ENCODE measurements at places on chromosomes 5 and 9.
A peak's percentile ranks its signal among the peaks of the same experiment; 100 is the strongest.

DNA sequence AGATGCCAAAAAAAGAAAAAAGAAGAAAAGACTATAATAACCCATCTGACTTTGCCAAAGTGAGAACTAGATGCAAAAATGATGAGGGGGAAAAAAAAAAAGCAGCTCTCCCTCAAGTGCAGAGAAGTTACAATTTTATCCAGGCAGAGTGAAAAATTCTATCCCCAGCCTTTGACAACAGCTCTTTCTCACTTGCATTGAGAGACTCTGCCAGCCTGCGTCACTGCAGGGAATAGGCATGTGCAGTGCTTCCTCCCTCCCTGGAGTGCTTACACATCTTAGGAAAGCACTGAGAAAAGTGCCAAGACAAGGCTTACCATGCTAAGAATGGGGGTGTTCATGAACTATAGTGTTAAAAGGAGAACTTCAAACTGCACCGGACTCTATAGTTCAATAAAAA, 418.6 kb upstream of the TYRP1 start:
- DNase-seq = no peak

GRCh38 chr5:172802112-172802511, 31.1 kb upstream of the DUSP1 start:
- no peak for DNase-seq

GRCh38 chr9:93493949-93494348, 40.6 kb upstream of the FAM120AOS start:
- DNase-seq = no peak

- no peak for DNase-seq
Observed at GRCh38 chr9:880725-881124, 39.2 kb downstream of the DMRT1 start.

DNA sequence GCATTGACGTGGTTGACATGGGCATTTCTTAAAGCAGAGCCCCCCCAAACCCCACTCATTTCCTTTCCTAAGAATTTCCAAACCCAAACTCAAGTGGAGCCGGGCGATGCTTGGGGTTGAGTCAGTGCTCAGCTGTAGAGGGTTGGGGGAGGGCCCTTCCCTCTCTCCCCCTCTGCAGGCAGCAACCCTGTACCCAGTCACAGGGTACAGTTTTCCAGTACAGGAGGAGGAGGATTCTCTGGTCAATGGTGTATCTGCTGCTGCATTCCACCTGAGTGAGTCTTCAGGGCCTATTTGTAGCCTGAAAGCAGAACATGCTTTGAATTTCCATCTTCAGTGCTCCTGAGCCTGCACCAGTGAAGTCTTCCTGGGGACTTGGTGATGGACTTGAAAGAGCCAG, 55.8 kb downstream of the ENTREP1 start:
- no peak for DNase-seq

- no peak for DNase-seq
Observed at GRCh38 chr5:5369051-5369605, 53.3 kb upstream of the ICE1 start.

DNA sequence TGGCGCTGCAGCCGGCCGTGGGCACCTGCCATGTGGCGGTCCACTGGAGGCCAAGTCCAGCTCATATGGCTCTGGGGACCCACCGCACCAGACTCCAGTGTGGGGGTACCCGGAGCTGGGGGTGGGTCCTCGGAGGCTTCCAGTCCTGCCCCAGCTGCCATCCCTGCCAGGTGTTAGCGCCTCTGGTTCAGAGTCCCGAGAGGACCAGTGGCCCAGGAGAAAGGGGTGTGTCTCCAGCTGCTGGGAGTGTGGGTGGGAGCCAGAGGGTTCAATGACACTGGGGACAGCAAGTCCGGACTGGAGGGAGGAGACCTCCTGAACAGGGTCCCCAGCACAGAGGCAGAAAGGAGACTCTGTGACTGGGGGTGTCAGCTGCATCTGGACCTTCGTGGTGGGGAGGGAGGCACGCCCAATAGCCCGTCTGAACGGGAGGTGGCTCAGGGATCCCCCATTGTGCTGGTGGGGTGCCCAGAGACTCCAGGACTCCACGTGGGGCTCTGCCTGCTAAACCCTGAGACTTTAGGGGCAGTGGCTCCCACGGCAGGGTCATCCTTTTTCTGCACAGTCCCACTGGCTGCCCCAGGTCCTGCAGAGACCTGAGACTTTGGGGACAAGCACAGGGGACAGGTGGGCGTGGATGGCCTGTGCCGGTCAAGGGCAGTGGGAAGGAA, 2.4 kb upstream of the AHRR start:
- DNase-seq = no peak

DNA sequence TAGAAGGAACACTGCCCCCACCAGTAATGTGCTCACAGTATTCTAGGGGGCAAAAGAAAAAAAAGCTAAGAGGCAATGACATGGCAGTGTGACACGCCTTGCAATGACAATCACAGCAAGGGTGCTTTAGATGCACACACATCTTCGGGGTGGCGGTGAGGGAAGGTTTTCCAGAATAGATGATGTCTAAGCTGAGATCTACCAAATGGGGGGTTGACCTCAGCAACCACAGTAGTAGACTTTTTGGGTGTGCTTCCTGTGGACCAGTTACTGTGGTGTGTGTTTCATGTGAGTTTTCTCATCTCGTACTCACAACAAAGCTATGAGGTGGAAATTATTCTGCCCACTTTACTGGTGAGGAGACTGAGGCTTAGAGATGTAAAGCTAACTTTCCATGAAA, 10.2 kb upstream of the IL12B start:
- no peak for DNase-seq

DNA sequence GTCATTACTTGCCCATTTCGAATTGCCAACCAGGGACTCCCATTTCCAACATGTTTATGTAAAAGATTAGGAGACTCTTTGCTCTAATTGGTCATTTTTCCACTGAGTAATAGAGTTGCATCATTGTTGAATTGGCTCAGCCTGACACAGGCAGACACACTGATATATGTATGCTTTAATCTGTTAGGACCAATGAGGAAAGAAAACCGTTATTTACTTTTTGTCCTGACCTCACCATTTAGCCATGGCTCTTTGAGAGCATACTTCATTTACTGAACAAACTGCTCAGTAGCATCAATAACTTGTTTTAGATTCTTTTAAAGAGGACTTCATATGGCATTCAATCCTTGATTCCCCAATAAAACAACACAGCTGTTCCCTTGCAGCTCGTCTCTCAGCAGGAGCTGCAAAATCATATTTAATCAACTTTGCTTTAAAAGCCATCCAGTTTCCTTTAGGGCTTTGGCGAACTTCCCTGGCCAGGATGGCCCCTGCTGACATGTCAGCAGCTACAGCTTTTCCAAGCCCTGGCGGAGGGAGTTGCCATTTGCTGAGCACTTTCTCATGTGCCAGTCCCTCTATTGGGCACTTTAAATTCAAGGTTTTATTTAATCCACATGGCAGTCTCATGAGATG, 251.5 kb upstream of the TNC start:
- DNase-seq = no peak

GRCh38 chr5:13745508-13745907, 199.0 kb downstream of the DNAH5 start:
- DNase-seq = no peak

- no peak for DNase-seq
Observed at GRCh38 chr9:93053781-93054331, 4.6 kb upstream of the SUSD3 start.

DNA sequence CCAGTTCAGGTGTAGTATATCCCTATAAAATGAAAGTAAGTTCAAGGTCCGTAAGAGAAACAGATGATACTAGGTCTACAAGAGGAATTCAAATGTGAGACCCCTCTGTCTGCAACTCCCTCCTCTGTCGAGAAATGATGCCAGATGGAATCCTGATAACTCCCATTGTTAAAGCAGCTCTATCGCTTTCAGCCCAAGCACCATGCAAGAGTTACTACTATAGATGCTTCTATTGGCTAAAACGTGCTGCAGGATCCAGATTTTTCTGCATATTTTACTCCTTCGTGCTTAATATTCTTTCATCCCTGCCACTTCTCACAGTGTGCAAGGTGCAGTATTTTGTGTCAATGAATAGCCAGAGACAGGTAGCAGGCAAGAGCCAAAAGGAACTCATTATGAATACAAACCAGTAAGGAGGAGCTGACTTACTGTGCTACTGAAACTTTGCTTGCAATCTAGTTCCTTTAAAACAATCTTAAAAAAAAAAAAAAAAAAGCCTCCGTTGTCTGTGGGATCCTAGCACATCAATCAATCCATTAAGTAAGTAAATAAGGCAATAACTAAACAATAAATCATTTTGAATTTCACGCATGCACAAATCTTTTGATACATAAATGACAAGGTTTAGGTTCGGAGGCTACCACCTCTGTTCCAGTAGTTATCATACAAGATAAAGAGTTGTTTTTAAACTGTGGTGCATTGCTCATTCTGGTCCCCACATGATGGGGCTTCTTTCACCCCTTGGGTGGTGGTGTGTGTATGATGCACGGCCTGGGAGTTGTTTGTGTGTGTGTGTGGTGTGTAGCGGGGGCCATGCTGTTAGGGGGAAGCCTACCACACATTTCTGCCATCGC, 151.1 kb upstream of the MPDZ start:
- no peak for DNase-seq

DNA sequence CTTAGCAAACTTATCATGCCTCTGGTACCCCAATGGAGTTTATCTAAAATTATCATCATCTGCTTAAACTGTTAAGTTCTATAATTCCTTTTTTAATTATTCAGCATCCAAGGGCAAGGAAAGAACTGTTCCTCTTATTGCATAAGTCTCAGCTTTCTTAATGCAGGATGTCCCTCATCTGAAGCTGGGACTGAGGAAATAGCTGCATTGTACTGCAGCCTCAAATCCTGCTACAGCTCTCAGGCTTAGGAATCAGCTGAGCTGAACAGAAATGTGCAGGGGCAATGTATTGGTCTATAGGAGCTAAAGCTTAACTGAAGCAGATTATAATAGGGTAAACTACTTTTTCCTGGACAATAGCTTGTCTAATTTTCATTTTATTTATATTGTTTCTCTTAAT, 48.0 kb downstream of the HAPLN1 start:
- DNase-seq = no peak

GRCh38 chr5:113236536-113237288, 198.1 kb downstream of the TSSK1B start:
- no peak for DNase-seq

DNA sequence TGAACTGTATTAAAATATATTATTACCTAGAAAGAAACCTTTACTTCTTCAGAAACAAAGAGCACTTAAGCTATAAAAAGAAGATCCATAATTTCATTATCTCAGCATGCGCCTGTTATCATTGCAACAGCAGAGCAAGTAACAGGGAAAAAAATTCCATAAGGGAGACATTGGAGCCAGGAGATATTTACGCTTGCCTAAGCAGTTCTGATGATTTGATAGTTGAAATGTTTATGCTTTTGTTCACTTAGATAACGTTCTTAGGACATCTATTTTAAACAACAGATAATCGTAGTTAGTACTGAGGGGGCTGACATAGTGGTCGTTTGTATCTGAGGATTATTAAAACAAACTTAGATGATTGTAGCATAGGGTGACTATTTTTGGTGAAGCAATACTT, 252.5 kb downstream of the NNT start:
- DNase-seq = no peak

- DNase-seq = no peak
Observed at GRCh38 chr9:83423815-83424707, 114.1 kb downstream of the FRMD3 start.

- no peak for DNase-seq
Observed at GRCh38 chr5:167479779-167480178, 811.7 kb upstream of the WWC1 start.

- no peak for DNase-seq
Observed at GRCh38 chr9:79264511-79265355, 307.0 kb upstream of the TLE4 start.

GRCh38 chr5:140869555-140869886, 764 bp downstream of the PCDHA11 start:
- no peak for DNase-seq

GRCh38 chr9:130390390-130390789, 54.4 kb upstream of the ASS1 start:
- DNase-seq = no peak

DNA sequence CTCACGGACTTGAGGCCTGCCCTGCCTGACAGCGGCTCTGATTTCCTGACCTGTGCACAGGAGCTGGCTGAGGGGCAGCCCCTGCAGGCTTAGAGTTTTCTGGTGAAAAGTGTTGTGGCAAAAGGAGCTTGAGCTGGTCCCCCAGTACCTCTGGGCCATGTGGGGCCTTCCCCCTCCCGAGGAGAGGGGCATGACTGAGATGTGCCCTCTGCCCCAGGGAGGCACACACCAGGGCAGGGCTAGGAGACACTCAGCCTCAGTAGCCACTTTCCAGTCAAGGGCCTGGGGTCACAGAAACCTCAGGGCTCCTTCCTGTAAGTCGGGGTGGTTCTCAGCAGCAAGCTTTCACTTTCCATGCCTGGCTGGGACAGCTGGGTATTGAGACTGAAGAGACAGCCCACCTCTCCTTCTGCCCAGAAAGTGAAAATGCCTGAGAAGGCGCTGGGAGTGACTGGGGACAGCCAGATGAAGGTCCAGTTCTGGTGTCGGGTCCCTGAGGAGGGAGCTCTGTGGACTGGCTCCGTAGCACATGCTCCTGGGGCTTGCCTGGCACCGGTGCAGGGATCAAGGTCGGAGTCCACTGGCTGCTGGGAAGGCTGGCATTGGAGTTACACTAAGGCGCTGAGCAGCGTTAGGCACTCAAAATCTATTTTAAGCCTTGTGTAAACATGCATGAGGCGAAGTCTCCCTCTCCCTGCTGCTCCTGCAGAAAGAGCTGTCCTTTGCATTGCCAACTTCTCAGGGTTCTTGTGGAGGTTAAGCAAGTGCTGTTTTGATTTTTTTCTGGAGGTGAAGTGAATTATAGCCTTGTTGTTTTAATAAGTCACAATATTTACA, 394.9 kb downstream of the GADD45G start:
- DNase-seq = peak; percentile 69

DNA sequence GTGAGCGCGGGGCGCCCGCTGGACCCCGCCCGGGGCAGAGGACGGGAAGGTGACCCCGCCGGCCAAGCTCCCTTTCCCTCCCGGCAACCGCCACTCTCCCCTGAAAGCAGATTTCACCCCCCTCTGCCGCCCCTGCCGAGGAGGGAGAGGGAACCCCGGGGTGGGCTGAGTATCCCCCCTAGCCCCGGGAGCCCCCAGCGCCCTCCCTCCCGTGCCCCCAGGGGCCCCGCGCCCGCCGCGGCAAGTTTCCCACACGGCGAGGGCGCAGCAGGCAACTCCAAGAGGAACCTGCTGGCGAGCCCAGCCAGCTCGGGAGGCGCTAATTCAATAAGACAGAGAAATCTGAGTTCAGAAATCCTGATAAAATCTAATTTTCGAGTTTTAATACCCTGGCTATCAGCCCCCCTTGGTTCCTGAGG, 1.6 kb downstream of the NTNG2 start:
- no peak for DNase-seq

GRCh38 chr5:36552651-36553393, 53.6 kb upstream of the SLC1A3 start:
- no peak for DNase-seq

DNA sequence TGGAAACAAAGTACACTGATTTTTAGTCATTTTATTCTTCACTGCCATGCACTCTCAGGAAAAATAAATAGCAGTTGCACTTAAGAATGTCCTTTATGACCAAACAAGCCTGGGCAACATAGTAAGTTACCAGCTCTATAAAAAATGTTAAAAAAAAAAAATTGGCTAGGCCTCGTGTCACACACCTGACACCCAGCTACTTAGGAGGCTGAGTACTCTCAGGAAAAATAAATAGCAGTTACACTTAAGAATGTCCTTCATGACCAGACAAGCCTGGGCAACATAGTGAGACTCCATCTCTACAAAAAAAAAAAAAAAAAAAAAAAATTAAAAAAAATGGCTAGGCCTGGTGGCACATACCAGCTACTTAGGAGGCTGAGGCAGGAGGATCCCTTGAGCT, 304.6 kb downstream of the SLCO4C1 start:
- DNase-seq = no peak

- no peak for DNase-seq
Observed at GRCh38 chr5:137792303-137792702, 38.1 kb upstream of the HNRNPA0 start.
